HCEC 1CT (cell line): ENCODE measurements at places on chromosomes 12 and 14.
A peak's percentile ranks its signal among the peaks of the same experiment; 100 is the strongest.

- DNase-seq: no peak
Measured at GRCh38 chr14:96285667-96286066, 29.7 kb downstream of the BDKRB1 start.

- DNase-seq: no peak
Measured at GRCh38 chr12:121288158-121288845, 8.2 kb downstream of the CAMKK2 start.

GRCh38 chr12:112887550-112887949, 19.2 kb upstream of the OAS1 start:
- DNase-seq: no peak

- no peak for DNase-seq
Measured at GRCh38 chr12:108409481-108409880, 70.4 kb upstream of the CMKLR1 start.

- peak; percentile 57 for DNase-seq
Measured at GRCh38 chr14:51182131-51182565, 57.9 kb upstream of the TMX1 start.

GRCh38 chr12:122981587-122982476, 1.4 kb downstream of the ARL6IP4 start:
- DNase-seq: no peak

GRCh38 chr12:92289629-92290349, 144.1 kb upstream of the BTG1 start:
- DNase-seq: peak; percentile 81

- DNase-seq: no peak
Measured at GRCh38 chr14:22549981-22550673, 38.9 kb downstream of the DAD1 start.

- DNase-seq: no peak
Measured at GRCh38 chr14:52649511-52649910, 45.8 kb downstream of the ERO1A start.

DNA sequence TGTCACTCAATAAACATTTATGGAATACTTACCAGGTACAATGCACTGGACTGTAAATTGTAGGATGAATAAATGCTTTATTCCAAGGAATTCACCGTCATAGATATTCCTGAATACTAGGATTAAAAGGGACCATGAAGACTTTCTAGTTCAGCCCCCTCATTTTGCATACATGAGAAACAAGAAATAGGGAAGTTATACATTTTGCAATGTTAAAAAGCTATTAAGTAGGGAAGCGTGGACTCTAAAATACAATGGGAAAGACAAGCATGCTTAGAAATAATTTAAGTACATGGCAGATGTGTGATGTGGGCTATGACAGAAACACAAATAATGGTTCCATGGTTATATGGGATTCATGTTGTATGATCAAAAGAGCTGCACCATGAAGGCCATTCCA, 89.4 kb upstream of the SYT10 start:
- no peak for DNase-seq

DNA sequence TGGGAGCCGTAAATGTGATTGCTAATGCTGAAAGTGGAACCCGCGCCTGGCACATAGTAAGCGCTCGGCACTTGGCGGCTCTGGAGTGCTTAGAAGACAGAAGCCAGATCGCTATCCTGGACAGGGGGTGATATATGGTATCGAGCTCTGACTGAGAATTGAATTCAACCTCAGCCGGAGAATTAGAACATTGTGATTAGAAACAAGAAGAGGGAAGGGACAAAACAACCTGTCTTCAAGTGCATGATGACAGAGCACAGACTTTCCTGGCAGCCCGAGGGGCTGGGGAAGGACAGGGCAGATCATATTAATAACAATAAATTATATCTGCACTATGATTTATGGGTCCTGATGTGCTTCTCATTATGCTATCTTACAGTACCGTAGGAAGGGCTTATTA, 66.9 kb upstream of the TBX3 start:
- DNase-seq: no peak

DNA sequence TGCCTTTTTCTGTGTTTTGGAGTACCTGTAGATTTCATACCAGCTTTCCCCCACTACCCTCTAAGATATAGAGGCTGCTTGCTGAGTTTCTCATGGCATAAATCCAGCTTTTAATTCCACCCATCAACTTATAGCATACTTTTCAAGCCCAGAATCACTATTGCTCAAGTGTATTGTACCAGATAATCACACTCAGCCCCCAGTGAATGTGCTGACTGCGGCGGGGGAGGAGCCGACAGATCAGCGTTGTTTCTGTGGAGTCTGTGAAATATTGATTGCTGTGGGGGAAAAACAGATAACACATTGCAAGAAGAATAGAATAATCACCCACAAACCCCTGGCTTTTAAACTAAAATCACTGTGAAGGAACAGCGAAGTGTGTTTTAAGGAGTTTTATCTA, 296.1 kb downstream of the TMEM132D start:
- no peak for DNase-seq

DNA sequence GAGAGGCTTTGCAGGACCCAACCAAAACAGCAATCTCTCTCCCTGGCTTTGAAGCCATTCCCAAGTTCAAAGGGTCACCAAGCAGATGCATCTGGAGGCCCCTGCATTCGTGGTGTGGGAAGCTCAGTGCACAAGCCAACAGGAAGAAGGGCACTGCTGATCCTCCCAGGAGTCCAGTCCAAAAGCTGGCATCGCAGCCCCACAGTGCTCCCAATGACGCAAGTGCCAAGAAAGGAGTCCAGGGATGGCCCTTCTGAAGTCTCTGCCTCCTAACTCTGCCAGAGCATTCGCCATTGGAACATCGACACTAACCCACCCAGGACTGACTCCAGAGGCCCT, 25.1 kb downstream of the PXN start:
- DNase-seq: no peak

DNA sequence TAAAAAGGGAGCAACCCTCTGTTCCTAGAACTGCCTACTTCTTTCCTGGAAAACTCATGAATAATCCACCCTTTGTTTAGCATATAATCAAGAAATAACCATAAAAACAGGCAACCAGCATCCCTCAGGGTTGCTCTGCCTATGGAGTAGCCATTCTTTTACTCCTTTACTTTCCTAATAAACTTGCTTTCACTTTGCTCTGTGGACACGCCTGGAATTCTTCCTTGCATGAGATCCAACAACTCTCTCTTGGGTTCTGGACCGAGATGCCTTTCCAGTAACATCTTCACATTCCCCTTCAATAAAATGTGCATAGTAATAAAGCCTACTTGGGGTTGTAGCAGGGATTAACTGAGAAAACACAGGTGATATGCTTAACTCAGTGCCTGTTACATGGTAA, 286.4 kb upstream of the AMIGO2 start:
- DNase-seq: no peak

GRCh38 chr12:110249105-110249504, 31.9 kb upstream of the ATP2A2 start:
- DNase-seq: peak; percentile 30

GRCh38 chr14:88188745-88189416, 134.2 kb downstream of the KCNK10 start:
- no peak for DNase-seq

- no peak for DNase-seq
Measured at GRCh38 chr12:95257541-95257940, 39.9 kb downstream of the VEZT start.

- DNase-seq: peak; percentile 82
Measured at GRCh38 chr14:73180385-73180805, 44.1 kb downstream of the PSEN1 start.

DNA sequence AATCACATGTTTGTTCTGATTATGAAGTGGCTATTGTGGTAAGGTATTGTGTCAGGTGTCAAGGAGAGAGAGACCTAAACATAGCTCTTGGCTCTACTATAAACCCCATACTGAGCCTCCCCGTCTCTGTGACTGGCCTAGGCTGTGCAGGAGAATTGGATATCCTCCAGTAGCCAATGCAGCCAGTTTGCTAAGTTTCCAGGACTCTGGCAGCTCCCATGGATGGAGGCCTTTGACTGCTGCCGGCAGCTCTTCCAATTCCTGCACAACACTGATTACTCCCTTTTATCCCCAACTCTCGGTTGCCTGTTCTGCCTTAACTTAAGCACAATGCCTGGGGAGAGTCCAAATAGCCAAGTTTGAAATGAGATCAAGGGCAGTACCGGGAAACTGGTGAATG, 59.3 kb downstream of the ABCC9 start:
- no peak for DNase-seq

GRCh38 chr14:64945431-64946178, 3.1 kb upstream of the GPX2 start:
- no peak for DNase-seq

DNA sequence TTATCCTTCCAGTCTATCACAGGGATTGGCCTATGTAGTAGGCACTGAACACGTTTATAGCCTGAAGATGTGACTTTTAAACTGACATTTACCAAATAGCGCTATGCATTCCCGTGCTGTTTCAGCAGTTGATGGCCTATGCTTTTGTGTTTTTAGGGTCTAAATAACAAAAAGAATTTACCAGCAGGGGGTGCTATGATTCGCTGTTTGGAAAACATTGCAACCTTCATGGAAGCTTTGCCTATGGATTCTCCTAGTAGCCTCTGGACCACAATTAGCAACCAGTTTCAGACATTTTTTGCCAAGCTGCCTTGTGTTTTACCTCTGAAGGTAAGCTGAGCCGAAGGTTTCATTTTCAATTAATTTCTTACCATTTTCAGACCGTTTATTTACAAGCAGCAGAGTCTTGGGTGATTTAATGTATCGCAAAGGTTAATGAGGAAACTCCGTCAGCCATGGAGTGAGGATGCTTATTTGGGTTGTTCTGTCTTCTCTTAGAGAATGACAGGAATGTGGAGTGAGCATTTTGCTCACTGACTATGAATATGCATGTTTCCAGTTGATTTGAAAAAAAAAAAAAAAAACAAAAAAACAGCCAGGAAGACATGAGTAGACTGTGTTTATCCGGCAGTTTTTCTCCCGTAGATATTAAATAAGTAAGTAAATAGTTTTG, 133.1 kb downstream of the PRIMA1 start:
- DNase-seq: peak; percentile 3

DNA sequence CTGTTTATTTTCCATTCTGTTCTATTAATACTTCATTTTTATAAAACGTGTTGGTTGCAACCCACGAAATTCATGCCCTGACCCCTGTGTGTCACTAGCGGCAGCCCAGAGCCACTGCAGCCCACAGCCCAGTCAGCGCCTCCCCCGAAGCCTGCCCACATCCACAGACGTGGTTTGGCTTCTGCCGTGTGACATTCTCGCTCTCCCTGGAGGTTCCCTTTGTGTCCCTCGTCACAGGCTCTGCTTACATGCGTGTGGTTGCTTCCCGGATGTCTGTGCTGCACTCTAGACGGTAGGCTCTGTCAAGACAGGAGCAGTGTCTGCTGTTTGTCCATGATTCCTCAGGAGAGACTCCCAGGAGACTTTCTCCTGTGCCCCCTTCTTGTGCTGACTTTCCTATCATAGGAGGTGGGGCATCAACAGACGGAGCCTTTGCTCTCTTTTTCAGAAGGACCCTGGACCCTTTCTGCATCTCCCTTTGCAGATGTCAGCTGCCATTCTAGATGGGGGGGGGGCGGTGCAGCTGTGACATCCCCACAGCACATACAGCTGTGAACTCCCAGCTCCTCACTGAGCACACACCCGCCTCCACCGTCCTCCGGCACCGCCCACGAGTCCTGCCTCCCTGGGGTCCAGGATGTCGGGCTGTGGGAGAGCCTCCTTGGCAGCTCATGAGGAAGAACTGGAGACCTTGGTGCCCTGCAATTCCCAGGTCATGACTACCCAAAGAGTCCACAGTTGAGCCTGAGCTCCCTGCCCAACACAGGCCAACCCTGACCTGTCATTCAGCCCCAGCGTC, 36.8 kb upstream of the PIWIL1 start:
- no peak for DNase-seq

- DNase-seq: no peak
Measured at GRCh38 chr12:49978125-49978524, 5.4 kb downstream of the AQP6 start.

DNA sequence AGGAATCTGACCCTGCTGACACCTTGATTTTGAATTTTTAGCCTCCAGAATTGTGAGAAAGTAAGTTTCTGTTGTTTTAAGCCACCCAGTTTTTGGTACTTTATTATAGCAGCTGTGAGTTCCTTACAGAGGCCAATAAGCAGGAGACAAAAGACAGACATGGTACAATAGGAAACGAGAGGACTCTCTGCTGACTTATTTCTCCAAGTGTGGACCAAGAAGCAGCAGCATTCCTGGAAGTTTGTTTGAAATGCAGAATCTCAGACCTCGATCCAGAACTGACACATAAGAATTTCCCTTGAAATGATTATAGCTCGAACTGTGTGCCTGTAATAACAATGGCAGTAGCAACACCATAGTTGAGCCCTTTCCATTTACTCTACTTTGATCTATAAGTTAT, 31.9 kb upstream of the LUM start:
- DNase-seq: no peak

DNA sequence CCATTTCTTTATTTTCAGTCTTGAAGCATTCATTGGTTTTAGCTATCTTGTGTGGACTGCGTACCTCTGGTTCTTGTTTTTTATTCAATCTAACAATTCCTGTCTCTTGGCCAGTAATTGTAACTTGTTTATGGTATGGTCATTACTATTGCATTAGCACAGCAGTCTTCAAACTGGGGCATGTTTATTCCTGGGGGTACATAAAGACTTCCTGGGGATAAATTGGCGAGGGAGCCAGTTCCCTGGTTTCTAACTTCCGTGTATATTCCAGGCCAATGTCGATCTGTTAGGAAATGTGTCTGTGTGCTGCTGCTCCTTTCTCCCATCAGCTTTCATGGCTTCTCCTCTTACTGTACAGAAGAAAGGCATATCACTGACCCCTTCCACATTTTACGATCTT, 13.7 kb upstream of the EVL start:
- DNase-seq: no peak

GRCh38 chr12:101777485-101777884, 38.2 kb upstream of the SYCP3 start:
- DNase-seq: no peak

DNA sequence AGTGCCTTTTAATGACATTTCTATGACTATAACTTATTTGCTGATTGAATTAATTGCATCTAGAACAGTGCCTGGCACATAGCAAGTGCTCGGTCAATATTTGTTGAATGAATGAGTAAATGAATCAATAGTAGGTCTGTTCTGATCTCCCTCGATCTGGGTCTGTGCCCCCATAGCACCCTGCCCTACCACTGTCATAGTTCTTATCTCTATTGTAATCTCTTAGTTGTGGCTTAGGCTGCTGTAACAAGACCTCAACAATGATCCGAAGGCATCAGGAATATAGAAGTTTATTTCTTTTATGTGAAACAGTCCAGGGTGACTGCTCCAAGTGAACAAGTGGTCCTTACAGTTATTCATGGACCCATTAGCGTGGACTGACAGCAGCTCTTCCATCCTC, 44.0 kb upstream of the RPH3A start:
- no peak for DNase-seq
